NCI-H1417 treated with DMSO at 0.1 percent for 48 hours (cell line): ENCODE measurements at places on chromosomes 11 and 22.

DNA sequence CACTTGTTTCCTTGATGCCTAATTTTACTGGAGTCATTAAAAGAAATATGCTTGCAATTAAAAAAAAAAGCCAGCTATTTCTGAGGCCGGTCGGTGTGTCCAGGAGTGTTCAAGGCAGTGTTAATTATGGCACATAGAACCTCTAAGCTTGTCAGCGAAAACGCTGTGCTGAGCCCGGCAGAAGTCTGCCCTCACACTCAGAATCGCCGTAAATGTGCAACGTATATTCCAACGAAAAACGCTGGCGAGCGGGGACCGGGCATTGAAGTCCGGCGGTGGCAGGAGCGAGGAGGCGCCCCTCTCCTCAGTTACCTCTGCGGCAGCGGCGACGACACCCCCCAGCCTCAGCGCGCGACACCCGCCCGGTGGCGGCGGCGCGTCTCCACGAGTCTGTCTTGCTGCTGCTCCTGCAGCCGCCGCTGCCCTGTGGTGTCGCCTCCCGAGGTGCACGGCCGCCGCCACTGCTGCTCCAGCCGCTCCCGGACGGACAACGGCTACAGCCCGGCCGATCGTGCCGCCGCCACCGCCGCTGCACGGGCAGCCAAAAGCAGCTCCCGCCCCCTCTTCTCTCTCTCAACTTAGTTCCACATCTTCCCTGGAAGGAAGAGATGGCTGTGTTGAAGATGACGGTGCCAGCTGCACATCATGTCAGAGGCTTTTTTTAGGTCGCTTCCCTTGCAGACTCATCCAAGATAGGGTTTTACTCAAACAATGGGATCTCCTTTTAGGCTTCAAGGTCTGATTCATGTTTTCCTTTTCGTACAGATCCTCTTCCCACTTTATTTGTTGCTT is 56.0 kb downstream of the JAM3 start:
- DNase-seq: no peak

DNA sequence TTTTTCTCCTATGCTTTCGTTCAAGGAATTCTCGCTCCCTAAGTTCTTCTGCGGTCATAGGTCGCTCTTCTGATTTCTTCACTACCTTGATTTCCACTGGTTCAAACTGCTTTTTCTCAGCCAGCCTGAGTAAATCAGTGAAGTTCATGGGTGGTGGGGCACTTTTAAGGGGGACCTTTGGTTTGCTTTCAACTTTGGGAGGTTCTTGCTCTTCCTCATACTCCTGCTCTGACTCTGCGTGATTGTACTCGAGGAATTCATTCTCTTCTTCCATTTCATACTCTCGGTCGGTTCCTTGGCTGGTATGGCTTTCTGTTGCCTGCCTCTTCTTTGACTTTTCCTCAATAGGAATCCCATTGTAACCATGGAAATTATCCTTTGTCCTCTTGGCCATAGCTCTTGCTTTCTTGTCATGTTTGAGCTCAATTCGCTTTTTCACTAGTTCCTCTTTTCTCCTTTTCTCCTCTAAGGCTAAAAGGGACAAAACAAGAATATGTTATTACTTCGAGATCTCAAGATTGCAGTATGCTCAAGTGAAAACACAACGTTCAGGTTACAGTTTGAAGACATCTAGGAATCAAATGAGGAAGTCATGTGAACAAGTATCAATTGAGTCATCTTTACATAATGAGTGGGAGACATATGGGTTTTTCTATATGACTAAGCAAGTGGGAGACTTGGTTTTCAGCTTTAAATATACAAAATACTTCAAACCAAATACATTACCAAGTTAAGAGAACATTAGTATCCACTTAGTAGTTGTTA is 16.2 kb downstream of the MISFA start:
- DNase-seq: no peak

- DNase-seq: no peak
Observed at GRCh38 chr22:46267431-46268279, at the start of gene TTC38. Gene TTC38 (plus strand): TSS chr22:46268008. CDS start chr22:46268040, 32 bp downstream.

GRCh38 chr11:7982582-7983119 is 4.5 kb upstream of the EIF3F start:
- no peak for DNase-seq

DNA sequence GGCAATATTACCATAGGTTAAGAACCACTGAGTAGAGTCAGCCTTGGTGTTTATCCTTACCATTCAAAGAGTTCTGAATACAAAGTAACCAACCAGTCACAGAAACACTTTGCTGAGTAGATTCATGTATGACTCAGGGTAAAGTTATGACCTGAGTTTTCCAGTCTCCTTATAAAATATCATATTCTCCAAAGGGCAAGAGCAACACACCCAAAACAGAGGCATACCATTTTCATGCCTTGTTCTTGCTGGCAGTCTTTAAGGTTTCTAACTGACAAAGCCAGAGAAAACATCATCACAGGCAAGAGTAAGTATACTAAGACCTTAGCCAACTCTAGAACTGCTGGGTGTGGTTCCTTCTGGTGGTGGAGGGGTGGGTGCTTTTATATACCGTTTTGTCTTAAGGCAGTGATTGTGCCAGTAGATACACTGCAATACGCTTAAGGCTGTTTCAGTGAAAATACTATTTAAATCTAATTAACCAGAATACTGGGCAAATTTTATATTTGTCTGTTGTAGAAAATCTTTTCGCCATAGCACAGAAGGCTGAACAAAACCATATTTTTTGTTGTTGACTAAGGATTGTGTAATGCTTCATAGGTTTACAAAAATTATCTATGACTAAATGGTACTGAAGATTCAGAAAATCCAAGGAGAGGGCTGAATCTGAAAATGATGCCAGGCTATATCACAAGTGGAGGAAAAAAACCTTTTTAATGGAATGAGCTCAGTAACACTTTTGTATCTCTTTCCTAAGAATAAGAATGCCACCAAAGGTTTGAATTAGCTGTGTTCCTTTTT is 3.0 kb downstream of the ATL3 start:
- no peak for DNase-seq

- no peak for DNase-seq
Observed at GRCh38 chr11:47384498-47384897, 6.2 kb upstream of the SPI1 start.

GRCh38 chr11:132249256-132249655 is 878.8 kb downstream of the NTM start:
- DNase-seq: no peak
